ENCODE measurements at places on chromosomes 6 and 20.

DNA sequence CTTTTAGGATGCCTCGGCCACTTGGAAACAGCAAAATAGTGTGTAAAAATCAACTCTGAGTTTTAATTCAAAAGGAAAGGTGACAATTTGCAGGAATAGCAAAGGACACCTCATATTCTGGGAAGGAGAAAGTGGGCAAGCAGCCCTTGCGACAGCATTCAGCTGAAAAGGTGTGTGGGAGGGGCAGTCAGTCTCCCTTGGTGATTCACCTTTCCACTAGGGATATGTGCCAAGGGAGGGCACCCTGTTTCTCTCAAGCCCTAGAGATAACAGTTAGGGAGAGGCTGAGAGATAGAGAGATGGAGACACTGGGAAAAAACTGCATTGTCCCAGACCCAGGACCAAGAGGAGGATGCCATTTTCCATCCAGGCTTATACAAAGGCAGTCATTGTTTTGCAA is 228.1 kb downstream of the EPM2A start:
- DNase-seq, result no peak

DNA sequence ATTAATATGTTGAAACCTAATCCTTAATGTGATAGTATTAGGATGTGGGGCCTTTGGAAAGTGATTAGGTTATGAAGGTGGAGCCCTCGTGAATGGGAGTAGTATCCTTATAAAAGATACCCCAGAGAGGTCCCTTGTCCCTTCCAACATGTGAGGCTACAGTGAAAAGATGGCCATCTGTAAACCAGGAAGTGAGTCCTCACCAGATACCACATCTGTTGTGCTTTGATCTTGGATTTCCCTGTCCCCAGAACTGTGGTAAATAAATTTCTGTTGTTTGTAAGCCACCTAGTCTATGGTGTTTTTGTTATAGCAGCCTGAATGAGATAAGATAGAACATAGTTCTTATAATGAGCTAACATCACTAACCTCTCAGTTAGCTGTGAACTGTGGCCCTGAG is 16.6 kb upstream of the CALHM6 start:
- DNase-seq, result no peak

DNA sequence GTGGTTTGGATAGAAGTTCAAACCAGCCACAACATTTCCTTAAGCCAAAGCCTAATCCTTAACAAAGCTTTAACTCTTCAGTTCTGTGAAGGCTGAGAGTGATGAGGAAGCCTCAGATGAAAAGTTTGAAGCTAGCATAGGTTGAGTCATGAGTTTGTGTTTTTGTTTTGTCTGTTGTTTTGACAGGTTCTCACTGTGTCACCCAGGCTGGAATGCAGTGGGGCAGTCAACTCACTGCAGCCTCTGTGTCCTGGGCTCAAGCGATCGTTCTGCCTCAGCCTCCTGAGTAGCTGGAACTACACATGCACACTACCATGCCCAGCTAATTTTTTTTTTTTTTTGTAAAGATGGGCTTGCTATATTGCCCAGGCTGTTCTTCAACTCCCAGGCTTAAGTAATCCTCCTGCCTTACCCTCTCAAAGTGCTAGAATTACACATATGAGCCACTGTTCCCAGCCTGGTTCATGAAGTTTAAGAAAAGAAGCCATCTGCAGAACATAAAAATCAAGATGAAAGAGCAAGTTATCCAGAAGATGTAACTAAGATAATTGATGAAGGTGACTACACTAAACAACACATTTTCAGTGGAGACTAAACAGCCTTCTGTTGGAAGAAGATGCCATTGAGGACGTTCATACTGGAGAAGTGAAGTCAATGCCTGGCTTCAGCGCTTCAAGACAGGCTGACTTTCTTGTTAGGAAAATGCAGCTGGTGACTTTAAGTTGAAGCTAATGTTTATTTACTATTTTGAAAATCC is 96.2 kb downstream of the SMAP1 start:
- peak; percentile 26 for DNase-seq

DNA sequence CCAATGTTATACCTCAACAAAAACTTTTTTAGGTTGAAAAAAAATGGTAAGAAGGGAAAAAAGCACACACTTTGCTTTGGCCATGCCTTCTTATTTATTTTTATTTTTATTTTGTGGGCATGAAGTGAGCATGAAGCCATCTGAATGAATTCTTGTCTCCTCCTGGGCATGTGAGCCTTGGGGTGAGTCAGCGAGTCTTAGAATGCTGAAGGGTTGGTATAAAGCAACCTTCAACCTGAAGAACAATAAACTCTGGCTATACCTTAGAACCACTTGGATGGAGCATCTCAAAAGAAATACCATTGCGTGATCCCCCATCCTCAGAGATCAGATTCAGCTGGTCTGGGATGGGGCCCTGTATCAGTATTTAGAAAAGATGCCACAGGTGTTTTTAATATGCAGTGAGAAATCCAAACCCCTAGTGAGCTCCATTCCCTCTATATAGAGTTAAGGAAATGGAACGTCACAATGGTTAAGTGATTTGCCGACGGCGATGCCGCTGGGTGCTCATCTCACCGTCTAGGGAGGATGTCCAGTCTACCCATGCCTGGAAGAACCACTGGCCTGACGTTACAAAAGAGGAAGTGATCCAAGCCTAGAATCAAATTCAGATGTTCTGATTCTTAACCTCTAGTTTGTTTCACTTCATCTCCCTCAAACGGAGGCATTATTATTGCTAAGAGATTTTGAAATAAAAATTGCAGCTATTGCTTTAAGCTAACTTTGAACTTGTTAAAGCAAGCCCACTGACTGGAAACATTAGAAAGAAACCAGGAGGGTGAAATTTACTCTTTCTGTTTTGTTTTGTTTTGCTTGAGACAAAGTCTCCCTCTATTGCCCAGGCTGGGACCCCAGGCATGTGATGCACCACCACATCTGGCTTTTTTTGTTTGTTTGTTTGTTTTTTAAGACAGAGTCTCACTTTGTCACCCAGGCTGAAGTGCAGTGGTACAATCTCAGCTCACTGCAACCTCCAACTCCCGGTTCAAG is 67.1 kb downstream of the EDN1 start:
- peak; percentile 80 for DNase-seq

GRCh38 chr6:71028877-71029252 is 72.0 kb upstream of the B3GAT2 start:
- no peak for DNase-seq

DNA sequence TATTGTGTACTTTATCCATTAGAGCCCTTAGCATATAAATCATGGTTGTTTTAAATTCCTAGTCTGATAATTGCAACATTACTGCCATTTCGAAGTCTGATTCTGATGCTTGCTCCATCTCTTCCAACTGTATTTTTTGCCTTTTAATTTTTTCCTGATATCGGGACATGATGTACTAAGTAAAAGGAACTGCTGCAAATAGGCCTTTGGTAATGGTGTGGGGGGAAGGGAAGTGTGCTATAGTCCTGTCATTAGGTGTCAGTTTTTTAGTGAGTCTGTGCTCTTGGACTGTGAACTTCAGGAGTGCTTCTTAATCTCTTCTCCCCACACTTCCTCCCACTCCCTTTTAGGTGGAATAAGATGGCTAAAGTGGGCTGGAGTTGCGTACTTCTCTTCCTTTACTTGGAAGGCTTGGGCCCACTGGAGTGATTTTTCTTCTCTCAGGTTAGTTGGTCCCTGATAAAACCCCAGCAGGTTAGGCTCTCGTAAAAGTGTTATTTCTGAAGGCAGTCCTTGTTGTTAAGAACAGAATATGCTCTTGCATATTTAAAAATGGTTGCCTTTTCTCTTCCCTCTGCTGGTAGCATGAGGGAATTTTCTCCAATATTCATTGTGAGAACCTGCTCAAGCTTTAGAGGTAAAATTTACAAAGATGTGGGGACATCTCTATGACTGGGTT is 18.1 kb downstream of the STXBP5 start:
- DNase-seq, result peak; percentile 41

DNA sequence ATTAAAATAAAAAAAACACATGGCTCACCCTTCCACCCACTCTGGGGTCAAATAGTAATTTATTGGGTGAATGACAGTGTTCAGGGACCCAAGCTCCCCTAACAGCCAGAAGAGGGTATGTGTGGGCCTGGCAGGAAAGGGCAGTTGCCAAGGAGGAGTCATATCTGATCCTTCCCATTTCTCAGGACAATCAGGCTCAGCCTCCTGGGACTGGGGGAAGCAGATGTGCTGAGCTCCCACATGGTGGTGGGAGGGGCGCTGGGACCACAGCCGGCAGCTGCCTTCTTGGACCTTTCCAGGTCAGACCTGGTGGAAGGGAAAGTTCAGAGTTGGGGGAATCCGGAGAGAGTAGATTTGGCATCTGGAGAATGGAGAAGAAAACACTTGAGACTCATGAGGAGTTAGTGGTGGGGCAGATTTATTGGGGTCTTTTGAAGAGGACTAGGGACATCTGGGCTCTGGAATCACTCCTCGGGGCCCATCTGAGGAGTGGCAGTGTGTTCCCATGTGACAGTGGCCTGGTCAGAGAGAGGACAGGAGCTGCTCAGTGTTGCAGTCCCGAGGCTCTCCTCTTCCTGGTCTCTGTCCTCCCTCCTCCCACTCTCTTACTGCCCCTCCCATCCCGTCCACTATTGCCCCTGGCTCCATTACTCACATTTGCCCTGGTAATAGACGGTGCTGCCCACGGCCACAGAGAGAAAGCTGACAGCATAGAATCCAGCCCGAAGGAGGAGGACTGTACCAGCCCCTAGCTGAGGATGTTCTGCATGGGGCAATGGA is 3.0 kb downstream of the LST1 start:
- peak; percentile 13 for DNase-seq

- peak; percentile 15 for DNase-seq
These were observed 8.4 kb downstream of the DTD1 start for GRCh38 chr20:18596270-18596669.
